ENCODE measurements at places on chromosomes 3 and 15.

DNA sequence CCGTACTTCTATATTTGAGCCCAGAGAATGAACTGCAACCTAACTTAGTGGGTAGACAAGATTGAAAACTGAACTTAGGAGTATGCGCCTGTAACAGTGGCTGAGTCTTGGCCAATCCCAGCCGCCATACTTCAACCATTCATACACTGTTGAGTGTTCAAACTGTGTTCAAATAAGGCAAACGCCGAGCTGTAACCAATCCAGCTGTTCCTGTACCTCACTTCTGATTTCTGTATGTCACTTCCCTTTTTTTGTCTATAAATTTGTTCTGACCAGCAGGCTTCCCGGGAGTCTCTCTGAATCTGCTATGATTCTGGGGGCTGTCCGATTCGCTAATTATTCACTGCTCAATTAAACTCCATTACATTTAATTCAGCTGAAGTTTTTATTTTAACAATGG is 58.6 kb upstream of the TPM1 start:
- no peak for DNase-seq

DNA sequence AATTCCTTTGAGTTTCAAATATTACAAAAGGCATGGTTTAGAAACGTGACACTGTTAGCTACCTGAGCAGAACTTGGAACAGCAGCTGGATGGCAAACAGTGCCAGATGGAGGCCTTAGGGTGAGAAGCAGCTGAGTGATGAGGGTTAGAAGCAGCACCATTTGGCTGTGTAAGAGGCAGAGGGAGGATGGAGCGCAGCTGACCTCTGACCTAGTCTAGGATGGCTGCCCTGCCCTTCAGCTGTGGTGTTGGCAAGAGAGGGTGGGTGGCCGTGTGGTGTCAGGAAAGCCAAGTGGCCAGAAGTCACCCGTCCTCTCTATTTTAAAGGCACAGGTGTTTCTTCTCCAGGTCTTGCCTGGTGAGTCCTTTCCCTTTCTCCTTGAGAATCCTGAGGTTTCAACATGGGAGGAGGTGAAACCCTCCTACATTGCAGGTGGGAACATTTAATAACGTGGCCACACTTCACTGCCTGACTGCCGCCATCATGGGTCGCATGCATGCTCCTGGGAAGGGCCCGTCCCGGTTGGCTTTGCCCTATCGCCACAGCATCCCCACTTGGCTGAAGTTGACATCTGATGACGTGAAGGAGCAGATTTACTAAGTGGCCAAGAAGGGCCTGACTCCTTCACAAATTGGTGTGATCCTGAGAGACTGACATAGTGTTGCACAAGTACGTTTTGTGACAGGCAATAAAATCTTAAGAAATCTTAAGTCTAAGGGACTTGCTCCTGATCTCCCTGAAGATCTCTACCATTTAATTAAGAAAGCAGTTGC is 17.6 kb downstream of the BCL2L10 start:
- no peak for DNase-seq

DNA sequence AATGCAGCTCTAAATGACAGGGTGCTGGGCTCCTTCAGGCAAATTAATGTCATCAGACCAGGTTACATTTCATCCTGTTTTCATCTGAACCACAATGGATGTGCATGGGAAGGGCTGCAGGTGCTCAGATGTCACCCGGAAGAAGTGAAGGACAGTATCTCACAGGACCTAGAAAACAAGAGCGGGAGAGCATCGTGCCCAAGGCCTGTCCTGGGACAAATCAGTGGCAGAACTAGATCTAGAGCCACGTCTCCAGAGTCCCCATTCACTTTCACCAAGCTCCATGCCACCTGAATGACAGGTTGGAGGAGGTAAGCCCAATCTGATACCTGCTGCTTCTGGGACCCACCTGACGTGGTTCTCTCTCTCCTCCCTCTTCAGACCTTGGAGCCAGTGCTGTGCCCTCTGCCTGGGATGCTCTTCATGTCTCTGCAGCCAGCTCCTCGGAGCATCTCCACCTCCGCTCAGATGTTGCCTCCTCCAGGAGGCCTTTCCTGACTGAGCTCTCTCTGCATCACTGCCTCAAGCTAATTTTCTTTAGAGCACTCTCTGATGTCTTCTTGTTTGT is 77.3 kb downstream of the CPN2 start:
- DNase-seq: no peak

GRCh38 chr3:188303286-188303799 is 149.4 kb downstream of the LPP start:
- DNase-seq: no peak

GRCh38 chr15:66288551-66289185 is 4.7 kb upstream of the DIS3L start:
- no peak for DNase-seq

GRCh38 chr3:34155108-34155507 is 356.7 kb downstream of the PDCD6IP start:
- DNase-seq: no peak

- DNase-seq: no peak
Measured at GRCh38 chr3:182235504-182235903, 523.8 kb downstream of the SOX2 start.

DNA sequence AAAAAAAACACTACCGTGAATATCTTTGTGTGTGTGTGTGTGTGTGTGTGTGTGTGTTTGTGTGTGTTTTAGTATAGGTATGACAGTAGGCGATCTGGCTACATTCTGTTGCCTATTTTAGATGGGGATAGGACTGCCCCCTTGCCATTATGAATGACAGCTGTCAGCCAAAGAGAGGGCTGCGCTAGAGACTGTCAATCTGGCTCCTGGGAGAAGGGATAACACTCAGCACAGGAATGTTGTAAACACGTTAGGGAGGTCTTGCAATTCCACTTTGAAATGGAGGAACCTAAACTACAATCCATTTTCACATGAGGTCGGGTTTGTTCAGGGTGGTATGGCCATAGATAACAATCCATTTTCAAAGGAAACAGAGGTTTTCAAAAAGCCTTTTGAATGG is 14.1 kb upstream of the ETV5 start:
- no peak for DNase-seq

DNA sequence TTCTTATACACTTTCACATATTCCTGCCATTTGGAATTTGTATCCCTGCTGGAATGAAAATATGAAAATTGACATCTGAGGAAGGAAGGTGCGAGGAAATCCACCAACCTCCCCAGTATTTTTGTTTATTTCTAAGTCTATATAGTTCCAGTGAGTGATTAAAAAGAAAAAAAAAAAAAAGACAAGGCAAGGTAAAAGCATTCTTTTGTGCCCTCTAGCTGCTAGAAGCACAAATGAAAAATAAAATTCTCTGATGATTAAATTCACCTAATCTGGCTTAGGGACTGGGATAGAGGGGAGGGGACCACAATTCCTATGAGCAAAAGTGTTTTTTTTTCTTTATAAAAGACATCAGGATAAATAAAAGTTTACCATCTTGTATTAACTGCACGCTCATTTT is 370.9 kb downstream of the NR2F2 start:
- DNase-seq: no peak

- no peak for DNase-seq
Measured at GRCh38 chr15:85036716-85037115, 55.1 kb downstream of the PDE8A start.

GRCh38 chr3:14145670-14146380 is 21.0 kb downstream of the TMEM43 start:
- no peak for DNase-seq

GRCh38 chr3:114213292-114213626 is 24.1 kb downstream of the ZNF80 start:
- DNase-seq: no peak

- no peak for DNase-seq
Measured at GRCh38 chr15:100559330-100559729, 30.6 kb upstream of the CERS3 start.

- DNase-seq: no peak
Measured at GRCh38 chr3:101725194-101725889, 928 bp downstream of the CEP97 start.

DNA sequence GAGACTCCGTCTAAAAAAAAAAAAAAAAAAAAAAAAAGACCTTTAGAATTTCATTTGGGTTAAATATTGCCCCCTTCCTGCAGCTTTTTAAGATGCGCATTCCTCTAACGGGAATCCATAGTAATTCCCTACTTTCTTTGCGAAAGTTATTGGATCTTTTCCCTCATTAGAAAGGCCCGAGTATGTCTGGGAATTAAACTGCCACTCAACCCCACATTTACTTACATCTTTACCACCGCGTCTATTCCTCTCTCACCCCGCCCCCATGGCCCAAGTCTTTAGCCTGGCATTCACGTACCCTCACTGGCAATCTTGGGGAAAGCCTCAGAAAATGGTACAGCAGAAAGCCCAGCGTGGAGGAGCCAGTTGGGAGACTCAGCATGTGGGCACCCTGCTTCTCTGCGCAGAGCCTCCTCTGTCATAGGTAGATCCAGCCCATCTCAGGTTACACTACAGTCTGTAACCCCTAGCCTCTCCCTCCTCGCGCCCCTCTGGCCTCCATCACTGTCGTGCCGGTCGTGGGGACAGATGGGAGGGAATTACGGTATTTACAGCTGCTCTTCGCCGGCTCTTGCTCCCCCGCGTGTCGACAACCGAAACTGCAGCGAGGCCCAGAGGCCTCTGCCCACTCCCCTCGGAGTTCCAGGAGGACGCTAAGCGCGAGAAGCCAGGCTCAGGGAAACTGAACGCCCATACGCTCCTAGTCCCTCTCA is 6.4 kb upstream of the ANKDD1A start:
- peak; percentile 82 for DNase-seq

GRCh38 chr15:60539016-60539415 is 60.1 kb upstream of the ICE2 start:
- no peak for DNase-seq

DNA sequence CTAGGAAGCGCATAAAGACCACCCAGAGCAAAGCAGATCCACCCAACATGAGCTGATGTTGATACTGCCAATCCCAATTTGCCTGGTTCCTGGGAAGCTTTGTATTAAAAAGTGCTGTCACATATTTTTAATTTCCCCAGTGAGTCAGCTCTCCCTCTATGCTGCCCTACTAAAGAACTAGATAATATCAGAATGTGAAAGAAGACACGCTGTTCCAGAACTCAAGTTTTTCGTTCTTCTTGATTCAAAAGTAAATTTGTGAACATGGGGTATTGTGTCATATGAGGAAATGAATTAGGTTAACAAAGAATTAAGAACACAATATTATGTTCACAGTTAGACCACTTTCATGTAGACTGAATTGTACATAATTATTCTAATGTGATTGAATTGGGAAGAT is 734.2 kb upstream of the ALCAM start:
- no peak for DNase-seq

DNA sequence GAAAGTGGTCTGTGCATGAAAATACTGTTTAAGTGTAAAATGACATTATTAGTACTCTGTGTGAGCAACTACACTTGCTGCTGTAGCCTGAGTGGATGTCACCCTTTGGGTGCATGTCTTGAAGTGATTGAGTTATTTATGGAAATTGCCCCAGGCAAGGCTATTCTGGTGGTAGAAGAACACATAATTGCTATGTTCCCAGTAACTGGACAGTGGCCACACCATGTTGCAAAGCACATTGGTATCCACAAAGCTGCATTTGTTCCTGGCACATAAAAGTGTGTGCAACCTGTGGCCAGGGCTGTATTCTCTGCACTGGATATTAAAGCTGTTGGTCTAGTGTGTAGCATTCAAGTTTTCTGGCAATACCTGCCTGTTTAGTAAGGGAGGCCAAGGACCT is 23.8 kb downstream of the MTMR14 start:
- DNase-seq: no peak

- DNase-seq: no peak
Measured at GRCh38 chr3:78050276-78051065, 1010.6 kb downstream of the ROBO2 start.

- DNase-seq: no peak
Measured at GRCh38 chr15:49830391-49830790, 209.5 kb downstream of the DTWD1 start.

DNA sequence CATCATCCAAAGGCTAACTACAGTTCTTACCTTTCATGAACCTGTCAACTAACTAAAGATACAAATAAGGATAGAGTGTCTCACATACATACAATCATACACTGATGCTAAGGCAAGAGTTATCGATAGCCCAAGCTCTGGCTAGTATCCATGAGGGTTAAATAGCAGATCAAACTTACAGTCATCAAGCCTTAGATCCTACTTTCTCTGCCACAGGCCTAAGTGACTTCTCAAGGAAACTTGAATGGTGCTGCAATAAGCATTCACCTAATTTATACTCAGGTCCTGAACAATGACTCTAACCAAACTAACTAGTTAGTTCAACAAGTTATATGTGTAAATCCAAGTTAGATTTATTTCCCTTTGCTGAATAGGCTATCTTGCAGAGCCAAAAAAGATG is 51.0 kb downstream of the ALDH1A2 start:
- DNase-seq: no peak

- DNase-seq: no peak
Measured at GRCh38 chr3:142660383-142660782, 63.5 kb upstream of the TRPC1 start.

DNA sequence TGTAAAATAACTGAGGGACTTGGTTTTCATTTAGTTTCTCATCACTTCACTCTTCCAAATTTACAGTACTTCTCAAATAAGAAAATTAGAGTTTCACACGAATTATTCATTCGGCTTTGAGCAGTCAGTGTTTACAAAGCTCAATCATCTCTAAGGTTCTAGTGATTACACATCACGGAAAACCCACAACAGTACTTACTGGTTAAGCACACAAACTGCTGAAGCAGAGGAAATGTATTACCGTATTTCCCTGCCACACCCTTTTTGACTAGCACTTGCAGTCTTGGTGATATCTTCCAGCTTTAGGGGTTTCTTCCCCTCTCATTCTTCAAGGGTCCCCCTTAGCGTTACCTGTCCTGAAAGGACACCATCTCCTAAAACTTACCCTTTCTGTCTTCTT is 164.8 kb upstream of the CDIN1 start:
- DNase-seq: no peak

DNA sequence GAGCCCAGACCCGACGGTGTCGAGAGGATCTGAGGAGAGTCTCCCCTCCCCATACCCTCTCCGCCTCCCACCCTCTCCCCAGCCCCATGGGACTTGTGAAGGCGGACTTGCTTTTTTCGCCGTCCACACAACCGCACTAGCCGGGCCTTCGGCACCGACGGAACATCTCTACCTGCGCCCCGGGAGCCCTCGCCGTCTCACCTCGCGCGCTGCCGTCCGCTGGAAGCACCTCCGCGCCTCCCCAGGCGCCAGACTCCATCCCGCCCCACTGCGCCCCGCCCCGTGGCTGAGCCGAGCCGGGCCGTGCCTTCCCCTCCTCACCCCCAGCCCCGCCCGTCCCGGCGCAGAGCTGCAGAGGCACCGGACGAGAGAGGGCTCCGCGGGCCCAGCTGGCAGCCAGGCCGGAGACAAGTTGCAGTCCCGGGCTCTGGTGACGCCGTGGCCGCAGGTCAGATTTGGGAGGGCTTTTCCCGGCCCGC is at the start of the genes DUOX1 and DUOXA1:
TSS of gene DUOX1 (plus strand) at position 344 of the 479 bp plus-strand sequence. CDS start 1,973 bp downstream, outside the sequence.
TSS of gene DUOXA1 (minus strand) at position 229 of the 479 bp plus-strand sequence. CDS start 6,865 bp downstream, outside the sequence.
- no peak for DNase-seq

DNA sequence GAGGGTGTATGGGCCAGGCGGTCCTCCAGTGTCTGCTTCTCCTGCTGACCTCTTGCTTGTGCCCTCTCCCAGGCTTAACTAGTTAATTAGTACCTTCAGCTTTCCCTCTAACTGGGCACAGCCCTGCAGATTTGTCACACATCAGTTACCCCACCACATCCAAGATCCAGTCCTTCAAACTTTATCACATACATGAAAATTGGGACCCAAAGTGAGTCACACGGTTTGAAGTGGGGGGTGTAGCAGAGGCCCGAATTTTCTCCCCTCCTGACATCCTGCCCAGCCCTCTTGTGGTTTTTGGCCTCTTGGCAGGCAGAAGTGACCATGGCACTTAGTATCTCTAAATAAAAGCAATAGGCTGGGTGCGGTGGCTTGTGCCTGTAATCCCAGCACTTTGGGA is 3.9 kb downstream of the MAPKAPK3 start:
- no peak for DNase-seq
